PC-3 (cell line): ENCODE measurements at places on chromosomes 6 and 20. TPM values are rescaled to one million over a fixed set of nuclear protein-coding genes. Genes with fewer than 3 reads are reported as not detected.
A peak's percentile ranks its signal among the peaks of the same experiment; 100 is the strongest.

DNA sequence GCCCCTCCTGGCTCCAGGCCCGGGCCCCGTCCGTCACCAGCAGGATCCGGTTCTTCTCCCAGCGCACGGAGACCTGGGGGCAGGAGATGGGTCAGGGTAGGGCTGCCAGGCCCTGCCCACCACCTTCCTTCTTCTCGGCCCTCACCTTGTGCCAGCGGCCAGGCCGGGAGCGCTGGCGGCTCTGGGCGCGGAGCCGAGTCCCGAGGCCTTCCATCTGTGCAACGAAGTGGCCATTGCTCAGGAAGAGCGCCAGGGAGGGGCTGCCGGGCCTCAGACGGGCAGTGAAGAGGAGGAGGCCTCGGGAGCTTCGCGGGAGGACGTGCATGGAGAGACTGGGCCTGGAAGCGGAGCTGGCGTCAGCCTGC lies 7.9 kb downstream of the ADRM1 start:
- DNase-seq, result no peak

GRCh38 chr6:19268117-19268516 lies 569.1 kb upstream of the ID4 start:
- peak; percentile 86 for DNase-seq

- no peak for DNase-seq
These were observed 37.8 kb downstream of the SLC2A12 start for GRCh38 chr6:134014588-134015137.

DNA sequence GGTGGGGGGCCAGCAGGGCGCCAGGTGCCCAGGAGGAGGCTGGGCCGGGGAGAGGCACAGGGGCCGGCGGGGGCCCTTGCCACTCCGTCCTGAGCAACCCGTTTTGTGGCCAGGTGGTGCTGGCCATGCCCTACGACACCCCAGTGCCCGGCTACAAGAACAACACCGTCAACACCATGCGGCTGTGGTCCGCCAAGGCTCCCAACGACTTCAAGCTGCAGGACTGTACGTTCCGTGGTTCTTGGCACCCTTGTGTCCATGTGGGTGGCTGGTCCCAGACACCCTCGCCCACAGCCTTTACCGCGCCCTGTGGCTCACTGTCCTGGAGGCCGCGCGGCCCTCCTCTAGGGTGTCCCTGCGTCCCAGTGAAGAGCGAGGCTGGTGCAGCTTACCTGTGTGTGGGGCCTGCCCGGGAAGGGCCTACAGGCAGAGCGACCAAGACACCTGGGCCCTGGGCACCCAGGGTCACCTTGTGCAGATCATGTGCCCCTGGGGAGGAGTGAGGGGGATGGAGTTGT lies 28.7 kb downstream of the PYGB start:
- no peak for DNase-seq

GRCh38 chr6:68087399-68088133 lies 547.5 kb upstream of the ADGRB3 start:
- DNase-seq, result no peak

- no peak for DNase-seq
These were observed 808.1 kb downstream of the MAFB start for GRCh38 chr20:39880890-39881289.

The ZNF831 gene
- total RNA-seq, result not detected in 2 replicates

The HCK gene
- not detected in 2 replicates for total RNA-seq
